ENCODE measurements at places on chromosomes 5 and 9. TPM values are rescaled to one million over a fixed set of nuclear protein-coding genes. Genes with fewer than 3 reads are reported as not detected.

GRCh38 chr5:119515192-119515591, 62.9 kb downstream of the HSD17B4 start:
- DNase-seq, result peak; percentile 25

GRCh38 chr5:170622933-170623332, 119.1 kb downstream of the KCNIP1 start:
- no peak for DNase-seq

GRCh38 chr5:23840083-23840482, 332.7 kb downstream of the PRDM9 start:
- peak; percentile 22 for DNase-seq

GRCh38 chr5:146069780-146070099, 35.6 kb downstream of the PLAC8L1 start:
- no peak for DNase-seq

GRCh38 chr9:126341902-126342301, 15.3 kb downstream of the MVB12B start:
- no peak for DNase-seq

- no peak for DNase-seq
Measured at GRCh38 chr9:38079461-38080031, 10.5 kb upstream of the SHB start.

DNA sequence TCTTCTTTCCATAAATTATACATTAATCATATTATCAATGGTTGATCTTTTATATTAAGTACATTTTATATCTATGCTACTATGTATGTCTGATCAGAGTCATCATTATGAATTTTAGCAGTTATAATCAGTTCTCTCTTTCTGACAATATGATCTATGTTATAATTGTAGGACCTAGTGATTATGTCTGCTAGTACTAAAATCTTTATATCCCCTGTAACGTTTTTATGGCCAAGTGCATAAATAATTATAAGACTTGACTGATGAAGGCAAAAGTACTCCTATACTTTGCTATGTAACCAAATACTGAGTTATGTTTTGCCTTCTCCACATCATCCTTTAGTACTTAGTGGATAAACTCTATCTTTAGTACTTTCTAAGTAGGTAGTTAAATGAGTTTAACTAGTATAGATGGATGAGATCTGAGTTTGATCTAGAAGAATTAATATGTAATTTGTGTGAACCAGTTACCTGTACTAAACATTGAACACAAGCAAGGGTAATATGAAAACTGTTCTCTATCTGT, 75.4 kb downstream of the SLF1 start:
- no peak for DNase-seq

The SLC1A1 gene
- total RNA-seq, result 4.8 TPM

DNA sequence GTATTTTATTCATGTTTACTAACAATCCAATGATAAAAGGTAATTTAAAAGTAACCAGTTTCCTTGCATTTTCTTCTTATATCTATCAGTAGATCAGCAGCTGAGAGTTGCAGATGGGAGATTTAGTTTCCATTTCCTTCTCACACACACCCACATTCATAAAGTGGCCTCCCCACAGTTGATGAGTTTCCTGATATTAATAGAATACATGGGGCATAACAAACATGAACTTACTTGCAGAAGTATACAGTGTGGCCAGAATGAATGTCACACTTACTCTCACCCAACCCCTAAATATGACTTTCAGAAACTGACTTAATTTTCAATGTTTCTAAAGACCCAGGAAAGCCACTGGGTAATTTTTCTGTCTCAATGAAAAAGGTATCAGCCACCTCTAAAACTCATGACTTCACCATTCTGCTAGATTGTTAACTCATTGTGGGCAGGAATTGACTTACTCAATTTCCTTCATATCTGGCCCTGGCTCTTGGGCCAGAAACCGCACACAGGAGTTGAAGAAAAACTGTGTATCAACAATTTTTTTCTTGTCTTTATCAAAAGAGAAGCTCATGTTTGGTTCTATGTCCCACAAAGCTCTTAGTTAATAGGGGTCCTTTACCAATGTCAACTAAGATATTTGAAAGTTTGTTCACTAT, 63.5 kb upstream of the OSMR start:
- no peak for DNase-seq

DNA sequence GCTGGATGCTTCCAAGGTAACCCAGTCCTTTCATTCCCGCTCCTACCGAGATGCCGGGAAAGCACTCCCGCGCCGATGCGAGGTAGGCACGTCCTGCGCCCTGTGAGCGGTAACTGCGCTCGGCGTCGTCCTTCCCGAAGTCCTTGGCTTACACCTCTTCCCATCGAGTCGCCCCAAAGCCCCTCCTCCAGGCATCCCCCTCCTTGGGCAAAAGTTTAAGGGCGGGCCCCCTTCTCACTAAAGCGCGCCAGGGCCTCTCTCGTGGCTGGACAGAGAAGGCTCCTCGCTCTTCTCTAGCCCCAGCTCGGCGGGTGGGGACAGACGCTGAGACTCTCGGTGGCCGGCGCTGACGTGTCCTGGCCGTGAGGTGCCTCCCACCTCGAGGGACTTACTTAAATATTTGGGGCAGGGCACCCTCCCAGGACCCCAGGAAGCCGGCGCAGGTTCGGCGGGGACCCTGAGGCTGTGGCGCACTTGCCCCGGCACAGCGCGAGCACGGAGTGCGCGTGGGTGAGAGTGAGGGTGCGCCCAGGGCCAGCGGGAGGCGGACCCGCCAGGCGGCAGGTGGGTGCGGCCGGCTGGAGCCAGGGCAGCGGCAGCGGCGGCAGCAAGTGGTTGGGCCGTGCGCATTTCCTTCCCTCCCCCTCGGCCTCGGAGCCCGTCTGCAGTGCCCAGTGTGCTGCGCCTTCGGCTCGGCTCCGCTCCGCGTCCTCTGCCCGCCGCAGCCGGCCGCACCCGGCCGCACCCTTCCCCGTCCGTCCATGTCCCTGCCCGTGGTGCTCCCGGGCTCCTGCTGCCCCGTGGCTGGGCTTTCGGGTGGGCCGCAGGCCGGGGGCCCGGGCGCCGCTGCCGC, at the start of gene ENTREP1:
TSS of gene ENTREP1 (plus strand) at position 667 of the 853 bp plus-strand sequence. CDS start at position 762, 95 bp downstream.
- peak; percentile 52 for DNase-seq

The ZMAT2 gene
- 28.2 TPM for total RNA-seq

- DNase-seq, result peak; percentile 89
Measured at GRCh38 chr9:94139672-94140417, 55.6 kb downstream of the PTPDC1 start.

- DNase-seq, result no peak
Measured at GRCh38 chr5:88756953-88757352, 126.0 kb downstream of the MEF2C start.

DNA sequence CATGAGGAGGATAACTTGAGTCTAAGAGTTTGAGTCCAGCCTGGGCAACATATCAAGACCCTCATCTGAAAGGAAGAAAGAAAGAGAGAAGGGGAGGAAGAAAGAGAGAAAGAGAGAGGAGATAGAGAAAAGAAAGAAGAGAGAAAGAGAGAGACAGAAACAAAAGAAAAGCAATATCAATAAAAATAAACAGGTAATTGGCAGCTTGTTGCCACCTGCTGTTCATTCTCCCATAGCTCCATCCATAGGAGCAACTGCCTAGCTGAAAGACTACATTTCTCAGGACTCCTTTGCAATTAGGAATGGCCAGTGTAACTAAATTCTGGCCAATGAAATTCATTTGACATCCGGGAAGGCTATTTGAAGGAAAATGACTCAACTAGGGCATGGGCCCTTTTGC, 4.6 kb upstream of the TTC39B start:
- peak; percentile 58 for DNase-seq

DNA sequence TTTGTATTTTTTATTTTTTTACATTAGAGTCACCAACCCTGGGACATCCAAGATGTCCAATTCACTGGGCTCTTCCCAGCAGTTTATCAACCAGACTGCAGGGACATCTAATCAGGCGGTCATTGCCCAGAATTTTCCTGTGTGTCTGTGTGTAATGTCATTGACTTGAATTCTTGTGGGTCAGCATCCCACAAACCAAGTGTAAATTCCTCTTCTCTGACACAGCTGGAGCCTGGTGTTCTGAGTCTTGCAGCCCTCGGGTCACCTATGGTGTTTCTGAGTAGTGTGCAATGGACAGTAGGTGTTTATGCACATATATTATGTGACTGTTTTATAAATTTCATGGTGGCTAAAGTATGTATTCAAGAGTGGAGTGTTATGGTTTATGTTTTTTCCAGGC, 815.7 kb downstream of the SEMA5A start:
- peak; percentile 80 for DNase-seq

- no peak for DNase-seq
Measured at GRCh38 chr9:96107436-96107835, 194.5 kb downstream of the HSD17B3 start.

GRCh38 chr9:84992381-84992780, 322.9 kb downstream of the NTRK2 start:
- DNase-seq, result no peak

Measured in PC-3 (cell line).